ENCODE measurements at places on chromosomes 6 and 20.

DNA sequence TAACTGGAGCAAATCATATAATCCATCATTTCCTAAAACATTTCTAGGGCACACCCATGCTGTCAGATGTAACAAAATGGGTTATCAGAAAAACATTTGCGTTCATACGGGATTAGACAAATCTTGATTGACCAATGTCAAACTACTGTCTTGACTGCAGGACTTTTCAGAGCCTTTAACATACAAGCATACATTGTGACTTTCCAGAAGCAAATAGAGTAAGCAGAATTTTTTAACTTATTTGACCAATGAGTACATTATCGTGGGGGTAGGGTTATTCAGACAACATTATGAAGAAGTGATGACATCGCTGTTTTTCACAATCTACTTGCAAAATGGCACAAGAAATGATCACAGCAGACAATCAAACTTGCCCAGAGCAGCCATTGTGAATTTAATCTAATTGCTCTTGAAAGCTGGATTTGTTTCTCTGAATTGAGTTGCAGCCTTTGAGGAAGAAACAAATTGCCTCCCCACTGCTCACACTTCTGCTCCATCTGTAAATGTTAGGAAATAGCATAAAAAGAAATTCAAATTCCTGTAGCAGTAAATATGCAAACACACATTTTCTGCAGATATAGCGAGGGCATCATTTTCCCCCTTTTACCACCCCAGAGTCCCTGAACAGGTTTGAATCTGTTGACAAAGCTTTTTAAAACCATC lies 133.0 kb upstream of the DOK5 start:
- no peak for DNase-seq

DNA sequence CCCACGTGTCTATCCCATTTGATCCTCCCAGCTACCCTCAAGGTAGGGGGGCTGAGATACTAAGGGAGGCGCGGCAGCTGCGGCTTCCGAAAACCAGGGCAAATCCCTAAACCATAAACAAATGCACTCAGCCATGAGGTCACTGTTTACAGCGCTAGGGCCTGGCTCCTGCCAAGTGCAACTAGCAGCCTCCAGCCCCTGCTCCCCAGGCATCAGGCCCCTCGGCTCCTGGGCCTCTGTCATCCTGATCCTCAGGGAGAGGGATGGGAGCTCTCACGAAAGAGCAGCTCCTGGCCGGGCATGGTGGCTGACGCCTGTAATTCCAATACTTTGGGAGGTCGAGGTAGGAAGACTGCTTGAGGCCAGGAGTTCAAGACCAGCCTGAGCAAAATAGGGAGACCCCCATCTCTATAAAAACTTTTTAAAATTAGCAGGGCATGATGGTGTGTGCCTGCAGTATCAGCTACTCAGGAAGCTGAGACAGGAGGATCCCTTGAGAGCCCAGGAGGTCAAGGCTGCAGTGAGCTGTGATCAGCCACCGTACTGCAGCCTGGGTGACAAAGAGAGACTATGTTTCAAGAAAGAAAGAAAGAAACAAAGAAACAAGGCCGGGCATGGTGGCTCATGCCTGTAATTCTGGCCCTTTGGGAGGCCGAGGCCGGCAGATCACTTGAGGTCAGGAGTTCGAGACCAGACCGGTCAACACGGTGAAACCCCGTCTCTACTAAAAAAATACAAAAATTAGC lies 42.5 kb upstream of the TLDC2 start:
- DNase-seq = peak; percentile 17

GRCh38 chr6:114167583-114168576 lies 174.9 kb downstream of the HS3ST5 start:
- DNase-seq = no peak

- DNase-seq = no peak
These were observed 14.5 kb downstream of the BCL2L1 start for GRCh38 chr20:31707994-31708735.

DNA sequence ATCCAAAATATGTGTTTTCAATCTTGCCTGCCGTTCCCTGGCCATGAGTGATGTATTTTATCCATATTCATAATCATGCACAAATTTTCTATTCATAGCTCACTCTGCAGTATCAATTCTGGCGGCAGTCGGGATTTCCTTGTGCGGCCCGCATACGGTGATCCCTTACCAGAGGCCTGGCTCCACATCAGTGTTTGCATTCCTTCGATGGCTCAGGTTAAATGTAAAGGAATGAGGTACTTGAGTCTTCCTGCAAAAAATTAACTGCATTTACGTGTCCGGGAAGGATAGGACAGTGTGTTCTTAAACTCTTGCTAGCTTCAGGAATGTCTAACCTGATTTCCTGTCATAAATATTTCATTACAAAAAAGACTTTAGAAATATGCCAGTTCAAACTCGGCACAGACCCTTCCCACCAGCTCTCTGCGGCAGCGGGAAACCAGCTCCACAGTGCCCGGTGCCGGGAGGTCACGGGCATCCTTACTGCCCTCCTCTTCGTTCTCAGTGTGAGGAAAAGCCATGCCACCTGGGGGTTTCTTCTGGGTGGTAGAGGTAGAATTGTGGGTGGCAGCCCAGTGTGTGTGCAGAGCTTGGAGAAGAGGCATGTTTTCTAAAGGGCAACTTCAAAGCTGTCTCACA lies 154.5 kb downstream of the MOXD1 start:
- DNase-seq = no peak

DNA sequence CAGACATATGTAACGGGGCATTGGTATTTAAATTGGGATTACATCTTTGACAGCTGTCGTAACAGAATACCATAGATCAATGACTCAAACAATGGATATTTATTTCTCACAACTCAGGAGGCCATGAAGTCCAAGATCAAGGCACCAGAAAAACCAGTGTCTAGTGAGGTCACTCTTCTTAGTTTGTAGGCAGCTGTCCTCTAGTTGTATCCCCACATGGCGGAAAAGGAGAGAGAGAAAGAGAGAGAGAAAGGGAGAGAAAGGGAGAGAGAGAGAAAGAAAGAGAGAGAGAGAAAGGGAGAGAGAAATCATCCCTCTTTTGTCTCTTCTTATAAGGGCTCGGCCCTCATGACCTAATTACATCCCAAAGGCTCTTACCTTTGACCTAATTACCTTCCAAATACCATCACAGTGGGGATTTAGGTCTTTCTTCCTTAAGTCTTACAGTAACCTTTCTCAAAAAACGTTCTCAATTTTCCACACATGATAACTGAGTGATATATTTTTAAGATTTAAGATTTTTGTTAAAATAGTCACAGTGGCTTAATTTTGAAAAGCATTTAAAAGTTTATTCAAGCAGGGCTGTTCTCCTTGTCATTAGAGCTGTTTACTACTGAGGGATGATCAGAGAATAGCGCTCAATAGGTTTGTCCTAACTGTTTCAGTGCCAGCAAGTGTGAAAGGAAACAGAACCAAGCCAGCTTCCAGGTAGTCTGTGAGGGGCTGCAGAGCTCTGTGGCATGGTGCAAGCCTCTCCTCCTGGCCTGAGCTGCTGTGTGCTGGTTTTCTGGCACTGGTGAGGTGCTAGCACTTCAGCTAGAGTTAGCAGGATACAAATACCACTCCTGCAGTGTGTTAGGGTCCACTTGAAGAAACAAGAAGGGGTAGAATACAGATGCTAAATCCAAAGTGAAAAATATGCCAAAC lies 79.0 kb downstream of the IMPG1 start:
- no peak for DNase-seq

DNA sequence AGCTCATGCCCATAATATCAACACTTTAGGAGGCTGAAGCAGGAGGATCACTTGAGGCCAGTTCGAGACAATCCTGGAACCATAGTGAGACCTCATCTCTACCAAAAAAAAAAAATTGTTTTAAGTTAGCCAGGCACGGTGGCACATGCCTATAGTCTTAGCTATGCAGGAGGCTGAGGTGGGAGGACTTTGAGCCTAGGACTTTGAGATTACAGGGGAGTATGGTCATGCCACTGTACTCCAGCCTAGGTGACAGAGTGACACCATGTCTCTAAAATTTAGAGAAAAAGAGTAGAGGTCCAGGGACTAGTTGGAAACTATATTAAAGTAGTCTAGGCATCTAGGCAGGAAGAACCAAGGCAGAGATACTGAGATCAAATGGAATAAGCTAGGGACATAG lies 121.6 kb downstream of the SLC16A10 start:
- DNase-seq = no peak

DNA sequence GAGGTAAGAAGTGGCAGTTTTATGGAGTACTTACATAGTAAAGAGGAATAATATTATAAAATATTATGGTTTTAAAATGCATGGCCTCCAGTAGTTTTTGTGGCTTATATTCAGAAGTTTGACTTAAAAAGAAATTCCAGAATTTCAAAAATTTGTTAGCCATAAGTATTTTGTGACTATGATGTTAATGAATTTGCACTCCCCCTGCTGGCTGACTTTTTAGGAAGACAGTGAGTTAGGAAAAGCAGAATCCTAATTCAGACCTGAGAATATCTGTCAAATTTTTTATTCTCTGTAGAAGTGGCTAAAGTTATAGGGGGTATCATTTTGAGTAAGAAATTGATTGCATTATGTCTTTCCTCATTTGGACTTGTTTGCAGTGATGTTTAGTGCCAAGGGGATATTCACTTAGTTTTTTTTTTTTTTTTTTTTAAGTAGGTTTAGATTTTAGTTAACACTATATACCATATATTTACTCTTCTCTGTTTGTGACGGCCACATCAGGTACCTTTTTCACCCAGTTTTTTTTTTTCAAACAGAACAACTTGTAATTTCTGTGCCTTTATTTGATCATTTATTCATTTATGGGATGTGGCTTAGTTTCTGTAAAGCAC lies 40.8 kb downstream of the ZFAND3 start:
- DNase-seq = peak; percentile 11

- no peak for DNase-seq
These were observed 232.9 kb downstream of the BCKDHB start for GRCh38 chr6:80339421-80339820.

DNA sequence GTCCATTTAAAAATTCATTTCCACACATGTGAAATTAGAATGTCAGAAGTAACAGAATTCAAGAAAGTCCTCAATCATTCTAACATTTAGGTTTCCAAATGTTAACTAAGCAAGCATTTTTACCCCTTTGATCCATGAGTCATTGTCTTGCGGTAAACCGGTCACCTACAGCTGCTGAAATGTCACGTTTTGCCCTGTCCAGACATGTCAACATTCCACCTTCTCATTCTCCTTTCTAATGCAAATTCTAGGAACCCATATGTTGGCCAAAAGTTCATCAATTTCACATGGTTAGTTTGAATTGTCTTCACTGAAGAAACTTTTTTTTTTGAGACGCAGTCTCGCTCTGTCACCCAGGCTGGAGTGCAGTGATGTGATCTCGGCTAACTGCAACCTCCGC lies 117.2 kb downstream of the IPCEF1 start:
- DNase-seq = no peak

DNA sequence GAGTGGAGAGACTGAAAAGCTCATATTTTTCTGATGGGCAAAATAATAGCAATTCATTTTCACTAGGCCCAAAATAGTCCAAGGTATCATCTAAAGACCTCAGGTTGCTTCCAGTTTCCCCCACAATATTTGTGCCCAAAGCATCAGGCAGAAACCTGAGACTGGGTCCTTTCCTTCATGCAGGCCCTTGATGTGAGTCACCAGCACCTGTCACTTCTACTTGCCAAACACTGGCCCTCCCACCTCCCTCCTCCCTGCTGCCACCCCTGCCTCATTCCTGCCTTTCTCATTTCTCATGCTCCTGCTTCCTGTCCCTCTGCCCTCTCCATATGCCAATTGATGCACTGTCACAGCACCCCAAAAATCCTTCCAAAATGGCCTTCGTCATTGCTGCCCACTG lies 230.4 kb upstream of the CST7 start:
- no peak for DNase-seq

DNA sequence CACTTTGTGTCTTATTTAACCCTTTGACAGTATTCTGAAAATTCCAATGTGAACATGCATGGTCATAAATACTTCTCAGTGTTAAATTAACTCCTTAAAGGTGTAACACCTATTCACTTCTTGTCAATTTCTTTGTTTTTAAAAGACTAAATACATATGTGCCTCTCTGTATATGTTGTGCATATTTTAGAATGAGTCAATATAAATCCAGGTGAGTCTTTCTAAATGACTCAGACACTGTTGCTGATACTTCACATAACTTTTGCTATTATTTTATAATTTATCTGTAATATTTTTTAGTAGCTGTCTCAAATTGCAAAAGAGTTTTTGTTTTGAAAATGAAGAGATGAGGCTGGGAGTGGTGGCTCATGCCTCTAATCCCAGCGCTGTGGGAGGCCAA lies 36.0 kb downstream of the TIAM2 start:
- no peak for DNase-seq

DNA sequence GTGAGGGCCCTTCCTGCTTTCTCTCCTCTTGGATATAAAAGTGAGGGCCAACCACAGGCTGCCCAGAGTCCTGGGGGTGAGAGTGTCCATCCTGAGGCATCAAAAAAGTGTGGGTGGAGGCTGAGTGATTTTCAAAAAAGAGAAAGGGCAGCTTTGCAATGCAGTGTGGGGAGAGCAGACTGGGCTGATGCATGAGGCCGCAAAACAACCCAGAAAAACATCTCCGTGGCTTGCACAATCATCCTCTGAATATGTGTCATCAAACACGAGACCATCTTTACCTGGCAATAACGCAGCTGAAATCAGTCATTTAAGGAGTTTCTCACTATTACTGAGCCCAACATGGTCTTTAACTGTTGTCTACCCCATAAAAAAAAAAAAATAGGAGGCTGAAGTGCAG lies 191.2 kb upstream of the SOX4 start:
- no peak for DNase-seq

DNA sequence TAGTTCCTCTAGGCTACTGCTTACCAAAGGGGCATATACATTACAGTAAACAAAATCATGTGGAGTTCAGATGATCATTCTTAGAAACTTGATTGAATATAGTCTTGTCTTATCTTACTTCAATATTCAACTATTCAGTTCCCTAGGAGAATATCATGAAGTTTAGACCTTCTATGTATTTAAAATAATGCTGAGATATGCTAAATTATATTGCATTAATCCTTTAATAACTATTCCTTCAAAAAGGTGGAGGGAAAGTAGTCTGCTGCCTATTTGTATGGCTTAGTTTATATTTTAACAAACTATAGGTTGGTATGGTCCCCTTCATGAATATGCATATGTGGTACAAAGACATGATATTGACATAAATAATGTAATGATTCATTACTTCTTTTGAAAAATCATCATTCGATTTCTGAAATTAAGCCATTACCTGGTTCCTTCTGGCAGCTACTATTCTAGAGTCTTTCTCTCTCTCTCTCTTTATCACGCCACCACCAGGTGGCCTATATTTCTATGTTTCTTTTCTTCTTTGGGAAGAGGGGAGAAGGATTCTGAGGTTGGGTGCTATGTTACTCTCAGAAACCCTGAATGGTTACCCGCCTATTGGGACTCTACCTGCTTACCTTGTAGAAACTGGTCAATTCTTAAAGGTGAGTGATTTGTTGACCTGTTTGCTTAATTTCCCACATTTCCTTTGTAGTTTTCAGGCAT lies 855.8 kb downstream of the HACE1 start:
- DNase-seq = no peak

DNA sequence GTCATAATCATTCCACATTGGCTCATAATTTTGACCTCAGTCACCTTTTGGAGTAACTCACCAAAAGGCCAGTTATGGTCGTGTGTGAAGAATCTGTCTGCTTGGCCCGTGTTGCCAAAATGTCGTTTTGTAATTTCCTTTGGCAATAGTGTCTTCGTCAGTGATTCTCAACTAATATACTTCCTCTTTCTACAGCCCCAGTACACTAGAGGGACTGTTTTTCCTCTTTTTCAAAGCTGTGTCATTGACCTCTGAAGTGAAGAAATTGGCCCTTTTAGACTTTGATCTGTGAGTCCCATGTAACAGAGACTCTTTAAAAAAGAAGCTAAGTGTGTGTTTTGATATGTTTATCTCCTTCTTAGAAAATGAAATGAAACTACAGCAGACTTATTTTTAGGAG lies 5.2 kb downstream of the FOXO3 start:
- no peak for DNase-seq

- no peak for DNase-seq
These were observed 45.2 kb upstream of the RALY start for GRCh38 chr20:33948480-33948879.

All from nephron progenitor cell (in vitro differentiated cells).